Right cardiac atrium (tissue), 5 donors: ENCODE measurements at places on chromosomes 3 and 15.
A peak's percentile ranks its signal among the peaks of the same experiment; 100 is the strongest.

DNA sequence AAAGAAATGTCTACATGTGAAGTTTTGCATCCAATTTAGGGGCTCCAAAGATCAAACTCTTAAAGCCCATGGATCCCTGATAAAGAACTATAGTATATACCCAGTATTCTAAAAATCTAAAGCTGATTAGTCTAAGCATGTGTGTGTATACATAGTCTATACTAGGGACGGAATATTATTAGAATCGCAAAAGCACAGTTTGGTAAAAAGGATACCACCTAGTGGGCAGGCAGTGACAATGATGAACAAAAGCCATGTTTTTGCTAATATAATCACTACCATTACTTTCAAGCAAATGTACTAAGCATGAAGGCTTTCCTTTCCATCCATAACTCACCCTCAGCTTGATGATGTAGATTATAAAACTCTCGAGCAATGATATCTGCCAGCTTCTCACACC, 16.5 kb downstream of the POLQ start:
- no peak for DNase-seq

- DNase-seq, result no peak
Observed at GRCh38 chr15:64847876-64848716, 6.4 kb downstream of the PLEKHO2 start.

DNA sequence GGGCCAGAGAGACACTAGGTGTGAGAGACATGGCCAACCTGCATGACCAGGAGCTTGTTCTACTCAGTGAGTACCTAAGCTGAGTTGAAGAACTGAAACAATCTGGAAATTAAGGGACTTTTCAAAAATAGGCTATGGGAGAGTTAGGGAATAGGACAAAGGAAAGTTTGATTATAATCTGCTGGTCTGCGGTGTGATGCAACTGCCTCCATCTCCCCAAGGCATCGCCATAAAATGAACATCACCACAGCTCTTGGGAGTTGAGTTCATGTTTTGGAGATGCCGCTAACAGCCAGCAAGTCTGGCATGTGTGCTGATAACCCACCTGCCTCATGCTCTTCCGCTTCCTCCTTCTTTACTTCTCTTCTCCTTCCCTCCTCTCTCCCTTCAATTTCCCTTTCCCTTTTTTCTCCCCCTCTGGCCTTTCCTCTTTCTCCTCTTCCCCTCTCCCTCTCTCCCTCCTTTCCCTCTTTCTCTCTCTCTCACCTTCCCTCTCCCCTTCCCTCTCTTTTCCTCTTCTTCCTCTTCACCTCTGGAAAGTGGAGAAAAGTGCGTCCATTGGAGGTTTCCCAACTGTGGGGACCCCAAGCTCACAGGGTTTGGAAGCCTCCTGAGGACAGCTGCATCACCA, 39.1 kb upstream of the GLCE start:
- DNase-seq, result no peak

- DNase-seq, result no peak
Observed at GRCh38 chr15:70502529-70502928, 260.8 kb downstream of the UACA start.

- no peak for DNase-seq
Observed at GRCh38 chr3:32419742-32420125, 28.1 kb downstream of the CMTM7 start.

DNA sequence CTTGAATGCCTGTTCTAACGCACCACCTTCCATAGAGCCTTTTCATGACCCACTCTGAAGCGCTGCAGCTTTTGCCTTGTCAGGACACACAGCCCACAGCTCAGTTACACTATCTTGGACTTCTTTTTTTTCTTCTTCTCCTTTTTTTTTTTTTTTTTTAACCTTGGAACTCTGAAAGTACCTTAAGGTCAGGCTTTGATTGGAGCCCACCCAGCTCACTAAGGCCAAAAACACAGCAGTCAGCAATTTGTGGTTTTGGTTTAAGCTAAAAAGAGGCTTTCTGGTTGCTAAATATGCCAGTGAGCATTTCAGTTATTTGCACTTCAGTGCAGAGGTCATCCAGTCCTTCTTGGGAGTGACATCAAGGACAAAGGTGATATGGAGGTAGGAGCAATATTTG, 1.7 kb downstream of the SLC25A20 start:
- no peak for DNase-seq

DNA sequence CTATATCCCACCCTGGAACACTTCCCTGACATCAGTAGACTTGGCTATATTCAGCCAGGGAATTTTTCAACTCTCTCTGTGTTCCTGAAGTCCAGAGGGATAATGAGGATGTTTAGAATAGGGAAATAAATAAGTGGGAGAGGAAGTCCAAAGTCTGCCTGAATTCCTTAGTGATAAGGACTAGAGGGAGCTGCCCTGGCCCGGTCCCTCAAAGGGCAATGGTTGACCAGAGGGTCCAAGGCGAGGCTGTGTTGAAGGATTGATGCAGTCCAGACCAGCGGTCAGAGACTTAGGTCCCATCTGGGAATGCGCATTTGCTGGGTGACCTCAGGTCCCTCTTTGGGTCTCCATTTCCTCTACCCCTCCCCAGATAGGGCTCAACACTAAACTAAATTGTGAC, 7.9 kb downstream of the VIPR1 start:
- peak; percentile 64 for DNase-seq

DNA sequence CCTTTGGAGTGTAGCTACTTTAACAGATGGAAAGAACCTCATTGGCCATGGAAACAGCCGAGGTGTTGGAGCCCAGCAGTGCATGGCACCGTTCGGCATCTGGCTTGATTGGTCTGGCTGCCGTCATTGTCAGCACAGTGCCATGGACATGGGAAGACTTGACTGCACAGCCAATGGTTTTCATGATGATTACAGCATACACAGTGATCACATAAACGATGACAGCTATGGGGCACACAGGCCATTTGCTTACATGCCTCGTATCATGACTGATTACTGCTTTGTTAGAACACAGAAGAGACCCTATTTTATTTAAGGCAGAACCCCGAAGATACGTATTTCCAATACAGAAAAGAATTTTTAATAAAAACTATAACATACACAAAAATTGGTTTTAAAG, 44.1 kb downstream of the PGPEP1L start:
- DNase-seq, result no peak

DNA sequence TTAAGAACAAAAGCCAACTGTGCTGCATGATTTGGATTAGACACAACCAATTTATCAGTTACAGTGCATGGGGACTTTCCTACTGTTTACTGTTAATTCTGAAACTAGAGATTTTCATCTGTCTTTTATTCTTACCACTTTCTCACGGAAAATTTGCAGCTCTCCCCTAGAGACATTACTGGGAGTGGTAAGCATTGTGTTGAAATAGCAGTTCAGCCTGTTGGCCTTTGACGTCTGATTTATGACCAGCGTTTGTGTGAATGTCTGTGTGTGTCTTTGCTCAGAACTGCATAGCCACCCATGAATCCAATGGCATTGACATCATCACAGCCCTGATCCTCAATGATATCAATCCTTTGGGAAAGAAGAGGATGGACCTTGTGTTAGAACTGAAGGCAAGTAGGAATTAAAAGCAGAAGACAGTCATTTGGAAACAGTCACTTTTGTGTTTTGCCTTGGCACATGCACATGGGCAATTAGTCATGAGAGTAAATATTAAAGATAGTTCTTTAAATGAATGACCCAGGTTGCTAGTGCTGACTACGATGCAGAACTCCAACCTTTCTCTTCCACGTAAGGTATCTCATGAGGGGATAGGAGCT, 202.2 kb upstream of the BHLHE40 start:
- no peak for DNase-seq

DNA sequence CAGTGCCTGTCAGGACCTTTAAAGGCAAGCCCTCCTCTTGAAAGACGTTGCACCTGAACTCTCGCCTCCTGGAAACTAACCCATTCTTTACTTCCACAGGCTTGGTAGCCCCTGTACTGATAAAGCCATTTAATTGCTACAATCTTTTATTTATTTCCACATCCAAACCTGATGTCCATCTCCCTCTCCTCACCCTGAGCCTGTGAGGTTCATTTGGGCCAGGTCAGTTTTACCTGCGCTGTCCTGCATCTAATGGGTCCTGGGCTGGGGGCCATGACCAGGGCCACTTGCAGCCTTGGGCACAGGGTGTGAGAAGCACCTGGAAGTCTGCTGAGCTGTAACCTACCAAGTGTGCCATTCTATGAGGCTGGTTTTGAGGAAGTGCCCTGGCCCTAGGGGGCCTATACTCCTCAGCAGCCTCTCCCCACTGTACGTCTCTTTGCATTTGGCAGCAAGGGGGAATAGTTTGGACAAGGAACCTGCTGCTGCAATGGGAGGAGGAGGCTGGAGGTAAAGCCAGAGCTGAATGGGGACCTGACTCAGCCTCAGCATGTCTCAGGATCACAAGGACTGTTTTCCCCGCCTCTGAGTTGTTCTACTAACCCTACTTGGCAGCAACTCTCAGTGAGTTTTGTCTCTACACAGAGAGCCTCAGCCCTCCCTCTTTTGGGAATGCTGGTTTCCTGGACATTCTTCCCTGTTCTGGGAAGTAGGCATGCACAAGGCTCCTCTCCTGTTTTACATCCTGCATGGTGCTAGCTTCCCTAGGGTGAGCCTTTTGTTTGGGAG, 53.8 kb downstream of the WDR76 start:
- DNase-seq, result no peak

- DNase-seq, result no peak
Observed at GRCh38 chr15:72685301-72685924, 569 bp downstream of the HIGD2B start.

- no peak for DNase-seq
Observed at GRCh38 chr3:4984511-4984864, 5.3 kb downstream of the BHLHE40 start.

- no peak for DNase-seq
Observed at GRCh38 chr15:58463815-58464650, 32.2 kb downstream of the LIPC start.

DNA sequence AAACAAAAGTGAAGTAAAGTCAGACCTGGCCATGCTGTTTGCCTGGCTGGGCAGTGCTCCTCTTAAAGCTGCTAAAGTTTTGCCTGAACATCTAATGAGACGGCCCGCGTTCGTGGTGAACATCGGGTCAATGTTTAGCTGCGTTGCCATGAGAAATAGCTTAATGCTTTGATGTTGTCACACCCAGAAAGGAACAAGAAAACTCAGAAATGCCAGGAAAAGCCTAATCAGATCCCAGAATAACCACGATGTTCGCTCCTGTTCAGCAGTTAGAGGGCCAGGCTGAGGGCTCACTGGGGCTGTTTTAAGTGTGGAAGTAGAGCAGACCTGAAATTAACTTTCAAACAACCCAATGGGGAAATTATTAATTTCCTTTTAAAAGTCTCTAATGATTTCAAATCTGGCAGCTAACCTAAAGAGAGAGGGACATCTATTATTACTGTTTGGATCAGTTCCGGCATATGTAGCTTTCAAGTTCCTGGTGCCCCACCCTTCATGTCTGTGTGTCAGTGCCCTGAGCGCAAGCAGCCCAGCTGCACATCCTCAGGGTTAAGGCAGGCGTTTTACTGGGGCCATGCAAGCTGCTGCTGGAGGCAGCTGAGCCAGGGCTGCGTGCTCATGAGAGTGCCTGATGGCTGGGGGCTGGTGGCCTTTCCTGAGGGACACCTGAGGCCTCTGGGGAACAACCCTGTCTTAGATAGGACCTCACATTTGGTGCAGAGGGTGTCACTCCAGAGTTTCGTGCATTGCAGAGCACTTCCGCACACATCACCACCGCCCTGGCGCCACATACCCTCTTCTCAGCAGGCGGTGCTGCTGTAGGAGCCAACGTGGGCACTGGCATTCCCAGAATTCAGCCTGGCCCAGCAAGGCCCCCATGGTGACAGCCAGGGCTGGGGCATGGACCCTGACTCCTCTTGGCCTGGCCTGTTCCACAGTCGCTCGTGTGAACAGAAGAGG, 76.6 kb downstream of the LRRK1 start:
- DNase-seq, result no peak

DNA sequence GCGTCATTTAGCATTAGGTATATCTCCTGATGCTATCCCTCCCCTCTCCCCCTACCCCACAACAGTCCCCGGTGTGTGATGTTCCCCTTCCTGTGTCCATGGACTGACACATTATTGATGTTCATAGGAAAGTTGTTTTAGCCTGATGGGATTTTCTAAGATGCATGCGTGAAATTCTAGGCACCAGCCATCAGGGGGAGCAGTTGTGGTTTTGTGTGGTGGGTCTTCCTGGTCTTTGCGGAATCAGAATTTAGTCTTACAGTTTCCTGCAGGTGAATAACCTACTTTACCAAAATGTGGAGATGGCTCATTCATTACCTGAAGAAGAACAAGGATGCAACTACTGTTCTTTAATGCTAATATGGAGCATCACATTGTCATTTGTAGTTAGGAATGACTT, 455.0 kb upstream of the THBS1 start:
- no peak for DNase-seq

DNA sequence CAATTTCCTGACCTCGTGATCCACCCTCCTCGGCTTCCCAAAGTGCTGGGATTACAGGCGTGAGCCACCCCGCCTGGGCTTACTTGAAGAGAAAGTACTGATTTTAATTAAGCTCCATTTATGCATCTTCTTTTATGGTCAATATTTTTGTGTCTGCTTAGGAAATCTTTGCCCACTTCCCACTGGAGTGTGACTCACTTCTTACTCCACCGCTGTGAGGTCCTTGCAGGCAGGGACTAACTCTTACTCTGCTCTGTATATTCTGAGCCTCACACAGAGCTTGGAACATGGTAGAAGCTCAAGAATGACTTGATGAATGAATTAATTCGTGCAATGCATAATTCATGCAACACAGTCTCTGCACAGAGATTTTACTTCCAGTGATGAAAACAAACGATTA, 2.9 kb upstream of the TM4SF19 start:
- DNase-seq, result no peak

DNA sequence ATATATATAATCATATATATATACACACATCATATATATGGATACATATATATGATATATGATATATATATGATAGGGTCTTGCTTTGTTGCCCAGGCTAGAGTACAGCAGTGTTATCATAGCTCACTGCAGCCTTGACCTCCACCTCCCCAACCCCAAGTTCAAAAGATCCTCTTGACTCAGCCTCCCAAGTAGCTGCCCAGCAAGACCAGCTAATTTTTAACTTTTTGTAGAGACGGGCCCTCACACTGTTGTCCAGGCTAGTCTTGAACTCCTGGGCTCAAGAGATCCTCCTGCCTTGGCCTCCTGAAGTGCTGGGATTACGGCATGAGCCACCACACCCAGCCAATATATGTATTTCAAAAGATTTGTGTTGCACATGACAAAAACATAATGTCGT, 83.0 kb downstream of the TBL1XR1 start:
- no peak for DNase-seq

- no peak for DNase-seq
Observed at GRCh38 chr3:140246578-140246977, 311.6 kb downstream of the CLSTN2 start.

- no peak for DNase-seq
Observed at GRCh38 chr15:73629798-73630429, 3.3 kb downstream of the NPTN start.

- DNase-seq, result peak; percentile 41
Observed at GRCh38 chr3:127746400-127747057, 73.8 kb downstream of the ABTB1 start.

DNA sequence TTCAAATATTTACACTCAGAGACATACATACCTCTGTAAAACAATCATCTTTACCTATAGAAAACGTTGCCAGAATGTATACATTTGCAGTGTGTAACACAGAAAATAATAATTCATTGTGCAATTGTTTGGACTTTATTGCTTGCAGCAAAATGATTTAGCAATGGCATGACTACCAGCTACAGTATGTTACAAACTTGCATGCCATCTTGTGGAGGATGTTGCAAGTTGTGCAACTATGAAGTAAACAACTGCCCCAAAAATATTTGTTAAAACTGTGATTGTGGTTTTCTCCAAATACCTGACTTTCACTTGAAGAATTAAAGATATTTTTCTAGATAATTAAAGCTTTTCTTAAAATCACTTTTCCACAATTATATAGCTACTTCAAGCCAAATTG, 27.1 kb upstream of the C3orf49 start:
- DNase-seq, result no peak

- no peak for DNase-seq
Observed at GRCh38 chr3:50304601-50305000, 1.2 kb upstream of the HYAL1 start.
